Activated naive CD4-positive, alpha-beta T cell (primary cell): ENCODE measurements at places on chromosomes 1 and 21.

- DNase-seq, result no peak
These were observed 691.2 kb downstream of the USP25 start for GRCh38 chr21:16421007-16421406.

DNA sequence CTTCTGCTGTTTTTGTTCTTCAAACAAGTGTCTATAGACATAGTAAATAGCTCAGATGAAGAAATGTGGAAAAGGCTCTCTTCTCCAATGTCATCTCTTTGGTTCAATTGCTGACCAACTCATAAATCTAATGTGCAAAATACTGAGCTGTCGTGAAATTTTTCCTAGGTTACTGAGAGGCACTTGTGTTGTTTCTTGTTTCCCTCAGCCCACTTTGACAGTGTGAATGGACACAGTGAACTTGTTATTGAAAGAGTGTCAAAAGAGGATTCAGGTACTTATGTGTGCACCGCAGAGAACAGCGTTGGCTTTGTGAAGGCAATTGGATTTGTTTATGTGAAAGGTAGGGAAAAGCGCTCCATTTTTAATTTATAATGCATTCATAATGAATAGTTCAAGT is 245.3 kb downstream of the TPR start:
- no peak for DNase-seq

- no peak for DNase-seq
These were observed 168.9 kb downstream of the FASLG start for GRCh38 chr1:172827841-172828240.

DNA sequence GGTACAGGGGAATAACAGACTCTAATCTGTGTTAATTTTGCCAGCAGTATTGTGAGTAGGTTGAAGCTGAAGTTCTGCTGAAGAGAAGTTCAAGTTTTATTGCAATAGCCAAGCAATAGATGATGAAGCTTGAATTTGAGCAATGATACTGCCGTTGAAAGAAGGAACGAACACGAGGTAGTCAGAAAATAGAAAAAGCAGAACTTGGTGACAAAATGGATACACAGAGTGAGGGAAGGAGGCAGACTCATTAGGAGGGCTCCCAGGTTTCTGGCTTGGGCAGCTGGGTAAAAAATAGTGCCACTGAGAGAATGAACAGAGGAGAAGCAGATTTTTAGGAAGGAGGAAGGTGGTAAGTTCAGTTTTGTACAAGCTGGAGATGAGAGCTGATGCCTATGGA is 22.3 kb upstream of the AGO1 start:
- no peak for DNase-seq

DNA sequence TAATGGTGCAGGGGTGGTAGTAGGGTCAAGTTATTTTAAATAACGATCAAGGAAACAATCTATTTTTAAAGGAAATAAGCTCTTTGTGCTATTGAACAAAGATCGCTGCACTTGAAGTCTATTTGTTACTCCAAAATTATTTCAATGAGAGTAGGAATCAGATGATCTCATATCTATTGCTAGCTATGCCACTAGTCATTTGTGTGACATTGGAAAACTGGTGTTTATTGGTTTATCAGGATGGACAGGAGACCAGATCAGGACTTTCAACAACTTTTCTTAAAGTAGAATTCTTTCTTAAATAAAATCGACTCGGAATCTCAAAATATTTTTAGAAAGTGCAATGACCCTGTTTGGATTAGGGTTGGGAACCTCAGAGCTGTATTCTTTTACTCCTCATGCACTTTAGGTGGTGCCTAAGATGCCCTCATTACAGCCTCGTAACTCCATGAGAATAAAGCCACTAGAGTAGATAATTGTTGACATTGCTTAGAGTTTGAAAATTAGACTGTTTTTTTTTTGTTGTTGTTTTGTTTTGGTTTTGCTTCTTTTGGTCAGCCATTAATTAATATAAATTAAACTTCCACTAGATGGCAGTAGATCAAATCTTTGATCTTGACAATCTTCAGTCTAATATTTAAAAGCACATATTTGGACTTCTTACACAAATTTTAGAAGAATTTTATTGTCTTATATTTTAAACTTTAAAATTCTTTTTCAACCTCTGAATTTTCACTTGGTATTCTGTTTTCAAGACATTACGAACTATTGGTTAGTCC is 352.4 kb downstream of the USP25 start:
- no peak for DNase-seq

GRCh38 chr1:153174624-153175023 is 23.9 kb upstream of the SPRR2G start:
- no peak for DNase-seq

DNA sequence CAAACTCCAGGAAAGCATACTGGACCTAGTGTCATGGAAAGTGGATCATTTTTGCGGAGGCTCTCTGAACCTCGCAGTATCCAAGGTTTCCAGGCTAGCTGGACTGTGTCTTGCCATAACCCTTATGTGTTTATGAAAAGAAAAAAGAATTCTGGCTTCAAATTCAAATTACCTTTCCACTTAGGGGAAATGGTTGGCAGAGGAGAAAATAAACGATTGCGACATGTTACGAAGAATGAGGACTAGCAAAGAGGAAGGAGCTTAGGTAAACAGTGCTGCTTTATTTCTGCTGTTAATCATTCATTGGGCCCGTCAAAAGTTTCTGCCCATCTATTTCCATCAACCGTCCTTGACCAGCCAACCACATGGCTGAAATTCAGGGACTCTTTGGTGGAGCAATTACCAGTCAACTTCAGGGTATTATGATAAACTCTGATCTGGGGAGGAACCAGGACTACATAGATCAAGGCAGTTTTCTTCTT is at the start of gene C4BPA:
Gene C4BPA (plus strand): TSS at position 342 of the 482 bp plus-strand sequence. CDS start 8,793 bp downstream, outside the sequence.
- DNase-seq, result no peak

DNA sequence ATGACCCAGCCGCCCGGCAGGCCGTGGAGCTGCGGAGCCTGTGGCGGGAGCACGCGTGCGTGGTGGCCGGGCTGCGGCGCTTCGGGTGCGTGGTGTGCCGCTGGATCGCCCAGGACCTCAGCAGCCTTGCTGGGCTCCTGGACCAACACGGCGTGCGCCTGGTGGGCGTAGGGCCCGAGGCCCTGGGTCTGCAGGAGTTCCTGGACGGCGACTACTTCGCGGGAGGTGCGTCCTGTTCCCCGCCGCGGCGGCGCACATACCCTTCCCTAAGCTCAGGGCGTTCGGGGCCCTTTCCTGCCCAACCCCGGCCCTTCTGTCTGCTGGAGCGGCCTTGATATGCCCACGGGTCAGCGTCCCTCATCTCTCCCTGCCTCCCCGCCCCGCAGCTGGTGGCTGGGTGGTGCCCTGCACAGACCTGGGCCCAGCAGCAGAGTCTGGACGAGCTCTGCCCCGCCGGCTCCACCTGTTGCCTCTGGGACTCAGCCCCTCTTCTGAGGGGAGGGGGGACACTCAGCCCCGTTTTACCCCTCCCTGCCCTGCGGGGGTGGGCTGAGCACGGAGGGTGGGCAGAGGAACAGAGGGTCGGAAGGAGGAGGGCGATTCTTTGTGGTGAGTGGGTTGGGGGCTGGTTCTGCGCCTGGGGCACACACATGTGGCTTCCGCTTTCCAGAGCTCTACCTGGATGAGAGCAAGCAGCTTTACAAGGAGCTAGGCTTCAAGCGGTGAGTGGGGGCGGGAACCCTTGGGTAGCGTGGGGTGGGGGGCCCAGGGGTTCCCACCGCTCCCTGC is 688 bp downstream of the PRXL2B start:
- no peak for DNase-seq

DNA sequence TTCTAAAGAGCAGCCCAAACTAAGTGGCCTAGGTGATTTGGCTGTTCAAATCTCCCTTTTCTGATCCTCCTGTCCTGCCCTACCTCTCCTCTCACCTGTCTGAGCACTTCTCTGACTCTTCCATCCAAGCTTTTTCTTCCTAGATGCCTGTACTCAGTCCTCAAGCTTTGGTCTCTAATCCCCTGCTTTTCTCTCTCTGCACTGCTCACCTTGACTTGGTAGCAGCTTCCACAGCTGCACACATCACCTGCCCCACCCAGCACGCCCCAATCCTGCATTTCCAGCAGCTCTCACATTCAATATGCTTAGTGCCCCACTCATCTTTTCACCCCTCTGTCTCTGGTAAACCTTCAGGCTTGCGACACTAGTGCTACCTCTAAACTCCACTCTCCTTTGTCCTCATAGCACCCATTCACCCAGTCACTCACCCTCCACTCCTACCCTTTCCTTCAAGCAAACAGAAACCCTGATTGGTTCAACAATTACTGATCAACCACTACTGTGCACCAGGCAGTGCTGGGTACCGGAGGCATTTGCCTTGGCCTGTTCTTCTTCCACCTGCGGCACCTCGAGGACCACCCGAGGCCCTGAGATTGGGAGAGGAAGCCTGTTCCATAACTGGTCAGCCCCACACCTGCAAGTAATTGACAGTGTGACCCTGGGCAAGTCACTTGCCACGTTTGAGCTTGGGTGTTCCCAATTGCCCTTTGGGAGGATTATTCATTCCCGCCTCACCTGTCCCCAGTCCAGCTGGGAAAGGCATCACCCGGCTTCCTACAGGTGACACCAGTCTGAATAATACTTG is 136.1 kb upstream of the EDN2 start:
- DNase-seq, result no peak
